ENCODE measurements at places on chromosomes 2 and 18. TPM values are rescaled to one million over a fixed set of nuclear protein-coding genes. Genes with fewer than 3 reads are reported as not detected.

DNA sequence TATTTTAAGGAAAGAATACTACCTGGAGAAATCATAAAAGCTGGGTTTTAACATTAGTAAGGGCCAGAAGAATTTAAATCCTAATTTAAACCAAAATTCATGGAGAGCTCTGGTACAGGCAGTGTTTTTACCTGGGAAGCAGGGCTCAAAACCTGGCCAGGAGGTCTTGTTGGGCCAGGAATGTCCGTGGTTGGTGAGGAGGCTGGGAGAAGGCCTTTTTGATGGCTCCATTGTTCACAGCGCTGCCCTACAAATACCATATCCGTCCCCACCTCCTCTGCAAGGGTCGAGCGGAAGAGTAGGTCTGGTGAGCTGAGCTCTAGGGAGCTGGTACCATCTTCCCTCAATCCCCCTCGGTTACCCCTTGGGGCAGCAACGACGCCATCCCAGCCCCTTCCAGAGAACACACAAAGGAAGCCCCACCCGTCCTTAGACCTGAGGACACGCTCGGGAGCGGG lies 10.9 kb upstream of the HOXD1 start:
- no peaks in the 10 kb centered on the region for H3K4me1 ChIP-seq
- H3K4me3 ChIP-seq = no peak overlapping the region
- DNase-seq = no peak
- H3K27me3 ChIP-seq = peaks cover 44% of the 10 kb centered on the region

DNA sequence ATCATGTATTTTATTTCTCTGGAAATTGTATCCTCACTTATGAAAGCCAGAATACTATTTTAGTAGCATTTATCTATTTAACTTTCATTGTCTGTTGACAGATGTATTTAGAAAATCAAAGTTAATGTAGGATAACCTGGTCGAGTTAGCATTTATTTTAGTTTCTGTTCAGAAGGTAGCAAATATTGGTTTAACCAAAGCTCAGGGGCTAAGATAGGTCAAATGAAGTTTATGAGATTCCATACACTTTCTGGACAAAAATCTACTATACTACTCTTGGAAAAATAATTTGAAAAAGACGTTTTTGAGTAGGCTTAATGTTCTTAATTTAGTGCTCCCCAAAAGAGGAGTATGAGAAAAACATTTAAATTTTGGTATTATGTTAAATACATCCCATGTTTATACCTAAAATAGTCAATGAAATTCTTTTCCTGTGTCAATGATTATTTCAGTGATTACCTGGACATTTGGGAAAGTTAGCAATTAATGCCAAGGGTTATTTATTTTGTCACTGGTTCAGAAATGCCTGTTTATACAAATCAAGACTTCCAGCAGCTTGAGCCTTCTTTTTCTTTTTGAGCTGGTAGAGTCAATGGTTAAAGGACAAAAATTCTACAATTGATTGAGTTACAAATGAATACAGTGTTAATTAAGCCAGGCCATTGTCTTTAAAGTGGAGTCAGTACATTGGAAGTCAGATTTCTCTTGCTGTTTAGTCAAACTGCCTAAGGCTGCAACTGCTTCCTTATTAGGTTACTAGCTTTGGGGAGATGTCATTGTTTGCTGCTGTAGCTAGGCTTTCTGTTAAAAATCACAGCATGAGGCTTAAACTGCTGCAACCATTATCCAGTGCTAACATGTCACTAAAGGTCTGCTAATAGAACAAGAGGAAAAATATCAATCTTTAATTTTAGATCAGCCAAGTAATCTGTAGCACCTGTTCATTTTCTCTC lies 182.3 kb downstream of the CAMKMT start:
- no peak overlapping the region for H3K4me3 ChIP-seq
- H3K27me3 ChIP-seq = no peaks in the 10 kb centered on the region
- H3K4me1 ChIP-seq = no peaks in the 10 kb centered on the region
- H3K36me3 ChIP-seq = no peaks in the 10 kb centered on the region

- no peak overlapping the region for H3K27ac ChIP-seq
- H3K27me3 ChIP-seq = peaks cover 60% of the 10 kb centered on the region
- peaks cover 44% of the 10 kb centered on the region for H3K4me1 ChIP-seq
- no peaks in the 10 kb centered on the region for H3K36me3 ChIP-seq
- DNase-seq = no peak
- no peak overlapping the region for H3K4me3 ChIP-seq
Measured at GRCh38 chr2:172097557-172098131, 5.1 kb downstream of the DLX2 start.

DNA sequence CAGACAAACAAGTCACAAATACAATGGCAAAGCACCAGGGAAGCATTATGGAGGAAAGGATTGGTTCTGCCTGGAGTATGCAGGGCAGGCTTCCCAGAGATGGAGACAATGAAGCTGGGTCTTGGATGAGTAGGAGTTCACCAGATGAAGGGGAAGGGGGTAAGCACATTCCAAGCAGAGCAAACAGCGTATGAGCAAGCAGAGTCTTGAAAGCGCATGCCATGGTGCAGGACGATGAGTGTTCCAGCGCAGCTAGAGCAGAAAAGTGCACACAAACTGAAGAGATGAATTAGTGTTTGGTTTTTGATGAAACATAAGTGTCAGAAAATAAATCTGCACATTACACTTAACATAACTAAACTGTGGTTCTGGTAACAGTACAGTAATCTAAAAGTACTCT lies 21.6 kb downstream of the MBD2 start:
- H3K27ac ChIP-seq = no peak overlapping the region
- peaks cover 20% of the 10 kb centered on the region for H3K36me3 ChIP-seq
- DNase-seq = no peak
- H3K27me3 ChIP-seq = no peaks in the 10 kb centered on the region

DNA sequence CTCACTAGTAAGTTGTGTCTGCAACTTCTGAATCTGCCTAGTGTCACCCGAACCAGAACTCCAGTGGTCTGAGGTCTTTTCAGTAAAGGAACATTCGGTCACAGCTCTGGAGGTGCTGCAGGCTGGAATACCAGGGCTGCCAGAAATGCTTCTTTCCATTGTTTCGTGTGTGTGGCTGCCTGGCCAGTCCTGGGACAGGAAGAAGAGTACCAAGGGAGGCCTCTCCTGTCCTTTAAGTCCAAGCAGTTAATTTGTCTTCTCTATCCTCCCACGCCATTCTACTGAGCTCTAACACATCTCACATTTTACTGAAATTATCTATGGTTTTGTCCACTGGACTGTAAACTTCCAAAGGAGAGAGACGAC lies 196.0 kb downstream of the LNPK start:
- H3K27me3 ChIP-seq = no peaks in the 10 kb centered on the region
- no peak overlapping the region for H3K4me3 ChIP-seq
- DNase-seq = no peak

DNA sequence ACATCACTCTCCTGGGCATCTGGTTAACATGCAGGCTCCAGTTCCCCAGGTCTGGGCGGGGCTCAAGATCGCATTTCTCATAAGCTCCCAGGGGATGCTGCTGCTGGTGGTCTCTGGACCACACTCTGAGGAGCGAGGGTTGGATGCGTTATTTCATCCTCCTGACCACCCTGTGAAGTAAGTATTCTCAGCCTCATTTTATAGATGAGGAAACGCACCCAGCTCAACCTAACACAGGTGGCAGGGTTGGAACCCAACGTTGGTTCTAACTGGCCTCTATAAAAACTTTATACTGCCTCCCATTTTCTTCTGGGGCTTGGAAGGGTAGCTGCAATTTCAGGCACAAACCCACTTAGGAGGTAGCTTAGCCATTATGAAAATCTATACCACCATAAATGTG lies 120.5 kb downstream of the FAM210A start:
- no peak overlapping the region for H3K4me3 ChIP-seq
- no peak overlapping the region for H3K27ac ChIP-seq
- no peaks in the 10 kb centered on the region for H3K27me3 ChIP-seq
- H3K36me3 ChIP-seq = no peaks in the 10 kb centered on the region
- no peaks in the 10 kb centered on the region for H3K4me1 ChIP-seq

GRCh38 chr2:86271248-86271647 lies 66.2 kb downstream of the REEP1 start:
- H3K36me3 ChIP-seq = no peaks in the 10 kb centered on the region
- no peak for DNase-seq
- no peak overlapping the region for H3K4me3 ChIP-seq
- H3K27ac ChIP-seq = no peak overlapping the region

GRCh38 chr2:40281021-40281940 lies 170.6 kb downstream of the SLC8A1 start:
- H3K4me1 ChIP-seq = no peaks in the 10 kb centered on the region
- H3K36me3 ChIP-seq = no peaks in the 10 kb centered on the region
- H3K27ac ChIP-seq = no peak overlapping the region
- H3K27me3 ChIP-seq = no peaks in the 10 kb centered on the region
- DNase-seq = no peak

DNA sequence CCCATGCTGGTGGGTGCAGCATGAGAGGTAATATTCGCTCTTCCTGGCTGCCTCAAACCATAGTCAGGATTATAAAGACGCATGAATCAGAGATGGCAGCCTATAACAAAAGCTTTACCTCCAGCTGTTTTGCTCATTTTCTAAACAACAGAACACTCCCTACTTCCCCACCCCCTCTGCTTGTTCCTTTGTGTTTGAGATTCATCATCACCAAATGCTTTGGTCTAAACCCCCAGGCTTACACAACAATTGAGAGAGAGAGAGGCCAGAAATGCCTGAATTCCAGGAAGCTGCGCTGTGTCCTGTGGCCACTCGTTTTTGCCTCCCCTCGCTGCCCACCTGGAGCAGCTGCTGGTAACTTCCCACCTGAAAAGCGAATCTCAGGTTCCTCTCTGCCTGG lies 78.8 kb upstream of the CAPN13 start:
- no peak overlapping the region for H3K4me3 ChIP-seq
- no peak overlapping the region for H3K27ac ChIP-seq
- DNase-seq = no peak
- no peaks in the 10 kb centered on the region for H3K4me1 ChIP-seq

DNA sequence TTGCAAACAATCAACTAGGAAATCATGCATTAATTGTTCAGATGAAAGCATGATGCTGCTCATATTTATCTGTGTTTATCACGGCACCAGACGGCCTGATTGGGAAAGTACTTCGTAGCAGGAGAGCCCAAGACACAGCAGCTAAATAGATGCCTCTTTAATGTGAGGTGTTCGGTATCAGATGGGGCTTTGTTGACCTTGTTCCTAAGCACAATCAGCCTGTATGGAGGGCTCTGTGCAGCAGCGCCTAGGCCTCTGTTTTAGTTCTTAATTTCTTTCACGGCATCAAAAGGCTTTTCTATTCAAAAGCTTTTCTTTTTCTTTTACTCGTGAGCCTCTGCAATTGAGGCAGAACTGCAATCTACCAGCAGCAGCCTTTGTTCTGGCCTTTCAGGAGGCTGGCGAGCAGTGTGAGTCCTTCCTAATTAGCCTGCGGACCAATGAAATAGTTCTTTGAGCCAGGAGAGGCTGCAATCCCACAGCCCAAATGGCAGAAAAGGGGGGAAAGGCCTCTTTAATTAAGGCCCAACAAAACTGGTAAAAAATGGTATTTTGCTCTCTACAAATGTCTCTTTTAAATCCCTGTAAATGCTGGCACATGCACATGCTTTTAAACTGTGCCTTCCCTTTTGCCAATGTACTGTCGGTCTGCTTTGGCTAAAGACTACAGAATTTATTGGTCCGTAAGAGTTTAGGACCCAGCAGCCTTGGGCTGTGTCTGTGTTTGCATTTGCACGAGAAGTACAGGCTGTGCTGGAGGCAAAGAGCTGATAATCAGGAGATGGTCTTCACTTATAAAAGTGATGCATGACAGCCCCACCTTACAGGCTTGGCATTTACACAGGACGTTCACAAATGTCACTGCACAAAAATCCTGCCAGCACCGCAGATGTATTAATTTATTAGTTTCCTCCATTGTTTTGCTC lies 159.6 kb downstream of the RND3 start:
- DNase-seq = no peak
- no peaks in the 10 kb centered on the region for H3K4me1 ChIP-seq
- no peak overlapping the region for H3K27ac ChIP-seq
- H3K4me3 ChIP-seq = no peak overlapping the region

- H3K4me1 ChIP-seq = no peaks in the 10 kb centered on the region
- no peak overlapping the region for H3K4me3 ChIP-seq
- H3K36me3 ChIP-seq = no peaks in the 10 kb centered on the region
- no peak overlapping the region for H3K27ac ChIP-seq
- H3K27me3 ChIP-seq = no peaks in the 10 kb centered on the region
Measured at GRCh38 chr2:9675415-9676351, 44.9 kb upstream of the YWHAQ start.

- H3K4me3 ChIP-seq = no peak overlapping the region
- peaks cover 36% of the 10 kb centered on the region for H3K4me1 ChIP-seq
- peak overlapping the region; percentile 26 for H3K27ac ChIP-seq
- H3K36me3 ChIP-seq = peaks cover 86% of the 10 kb centered on the region
- no peak for DNase-seq
- H3K27me3 ChIP-seq = no peaks in the 10 kb centered on the region
Measured at GRCh38 chr2:97724501-97724900, 11.1 kb downstream of the ZAP70 start.

GRCh38 chr2:40760071-40760666 lies 308.3 kb upstream of the SLC8A1 start:
- H3K27me3 ChIP-seq = no peaks in the 10 kb centered on the region
- no peak overlapping the region for H3K27ac ChIP-seq
- H3K36me3 ChIP-seq = no peaks in the 10 kb centered on the region
- no peaks in the 10 kb centered on the region for H3K4me1 ChIP-seq

DNA sequence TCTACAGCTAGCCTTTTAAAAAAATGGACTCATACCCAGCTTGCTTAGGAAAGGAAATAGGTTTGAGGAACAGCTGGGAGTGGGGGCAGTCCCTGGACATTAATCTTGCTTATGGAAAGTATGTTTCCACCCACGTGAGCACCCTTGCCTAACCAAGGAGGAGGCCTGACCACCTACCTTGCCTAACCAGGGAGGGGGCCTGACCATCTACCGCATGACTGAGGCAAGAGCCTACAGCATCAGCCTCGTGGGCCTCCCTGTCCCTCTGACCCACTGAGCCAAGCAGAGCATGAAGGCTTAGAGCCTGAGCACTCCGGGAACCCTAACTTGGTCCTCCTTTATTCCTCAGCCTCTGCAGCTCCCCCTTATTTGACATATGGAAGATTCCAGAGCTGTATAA lies 20.2 kb downstream of the PRKAG3 start:
- H3K4me3 ChIP-seq = no peak overlapping the region
- H3K4me1 ChIP-seq = no peaks in the 10 kb centered on the region
- no peaks in the 10 kb centered on the region for H3K36me3 ChIP-seq
- no peak for DNase-seq
- H3K27me3 ChIP-seq = no peaks in the 10 kb centered on the region

- H3K27me3 ChIP-seq = no peaks in the 10 kb centered on the region
- DNase-seq = no peak
- H3K4me3 ChIP-seq = no peak overlapping the region
- H3K27ac ChIP-seq = no peak overlapping the region
Measured at GRCh38 chr2:177531706-177532105, 139.1 kb downstream of the AGPS start.

DNA sequence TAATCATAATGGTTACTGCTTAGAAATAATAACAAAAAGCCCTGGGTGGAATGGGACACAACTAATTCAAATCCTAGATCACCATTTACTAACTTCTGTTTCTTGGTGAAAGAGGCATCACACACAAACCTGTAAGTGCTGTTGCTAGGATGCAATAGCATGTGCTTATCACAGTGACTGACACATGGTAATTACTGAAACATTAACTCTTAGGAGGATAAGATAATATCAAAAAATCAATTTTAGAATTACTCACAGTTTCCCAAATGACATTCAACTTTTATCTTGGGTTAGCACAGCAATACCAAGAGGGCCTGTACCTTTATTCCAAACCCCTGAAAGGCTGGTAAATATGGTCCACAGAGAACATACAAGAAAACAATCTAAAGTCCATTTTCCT lies 69.1 kb downstream of the MBOAT2 start:
- no peaks in the 10 kb centered on the region for H3K27me3 ChIP-seq
- no peak for DNase-seq
- H3K4me3 ChIP-seq = no peak overlapping the region
- H3K27ac ChIP-seq = no peak overlapping the region
- no peaks in the 10 kb centered on the region for H3K36me3 ChIP-seq

SLC4A5 gene
- 18.5 TPM for total RNA-seq

NCKAP5 gene
- total RNA-seq = not detected

SCN9A gene
- total RNA-seq = 1.4 TPM

SULT1C2 gene
- total RNA-seq = not detected

MAPRE3 gene
- total RNA-seq = 6.0 TPM

VWC2L gene
- not detected for total RNA-seq
